ENCODE measurements at places on chromosomes 1 and 21.

GRCh38 chr1:180762796-180763195 lies 131.0 kb downstream of the XPR1 start:
- no peak for DNase-seq

- peak; percentile 40 for DNase-seq
These were observed 24.9 kb downstream of the ZC3H11B start for GRCh38 chr1:219587801-219588561.

DNA sequence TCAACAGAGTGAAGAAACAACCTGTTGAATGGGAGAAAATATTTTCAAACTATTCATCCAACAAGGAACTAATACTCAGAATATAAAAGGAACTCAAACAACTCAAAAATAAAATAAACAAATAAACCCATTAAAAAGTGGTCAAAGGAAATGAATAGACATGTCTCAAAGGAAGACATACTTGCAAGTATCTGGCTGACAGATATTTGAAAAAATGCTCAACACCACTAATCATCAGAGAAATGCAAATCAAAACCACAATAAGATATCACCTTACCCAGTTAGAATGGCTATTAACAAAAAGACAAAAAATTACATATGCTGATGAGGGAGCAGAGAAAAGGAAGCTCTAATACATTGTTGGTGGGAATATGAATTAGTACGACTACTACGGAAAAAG lies 38.2 kb downstream of the TNFSF4 start:
- DNase-seq, result no peak

DNA sequence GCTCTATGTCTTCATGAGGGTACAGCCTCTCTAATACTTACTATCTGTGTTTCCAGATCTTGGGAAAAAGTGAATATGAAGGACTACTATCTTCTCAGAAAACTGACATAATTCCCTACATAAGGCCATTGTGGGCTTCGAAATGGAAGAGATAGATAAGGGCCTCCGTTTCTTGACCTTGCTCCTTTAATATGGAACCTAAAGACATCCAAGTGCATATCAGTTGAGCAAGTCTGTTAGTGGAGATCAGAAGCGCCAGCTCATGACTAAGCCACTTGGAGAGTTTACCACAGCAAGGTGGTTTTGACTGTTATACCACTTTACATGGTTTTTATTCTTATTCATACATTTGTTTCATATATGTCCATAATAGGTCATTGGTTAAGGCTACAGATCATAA lies 35.3 kb upstream of the FCER1A start:
- DNase-seq, result no peak

- peak; percentile 70 for DNase-seq
These were observed 36.4 kb upstream of the HHAT start for GRCh38 chr1:210292231-210292871.

DNA sequence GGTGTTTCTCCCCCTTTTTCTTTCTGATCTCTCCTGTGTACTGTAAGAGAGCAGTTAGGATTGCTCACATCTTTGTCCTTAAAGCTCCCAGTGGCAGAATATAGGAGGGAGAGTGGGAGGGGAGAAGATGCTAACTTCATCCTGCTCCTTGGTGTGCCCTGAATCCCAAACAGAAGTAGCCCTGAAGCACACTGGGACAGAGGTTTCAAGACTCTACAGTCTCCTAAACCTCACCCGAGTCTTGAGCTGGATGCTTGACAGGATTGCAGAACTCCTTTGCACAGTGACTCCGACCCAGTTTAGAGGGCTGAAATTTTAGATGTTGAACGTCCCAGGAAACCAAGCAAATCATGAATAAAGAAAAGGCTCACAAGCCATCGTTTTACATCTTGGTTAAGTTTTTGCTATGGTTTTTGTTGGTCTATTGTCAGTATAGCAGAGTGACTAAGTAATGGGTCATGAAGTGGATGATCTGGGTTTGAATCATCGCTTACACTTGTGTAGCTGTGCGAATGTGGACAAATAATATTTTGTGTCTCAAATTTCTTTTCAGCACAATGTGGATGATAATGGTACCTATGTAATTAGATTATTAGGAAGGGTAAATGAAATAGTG lies 37.5 kb downstream of the XCL2 start:
- no peak for DNase-seq

DNA sequence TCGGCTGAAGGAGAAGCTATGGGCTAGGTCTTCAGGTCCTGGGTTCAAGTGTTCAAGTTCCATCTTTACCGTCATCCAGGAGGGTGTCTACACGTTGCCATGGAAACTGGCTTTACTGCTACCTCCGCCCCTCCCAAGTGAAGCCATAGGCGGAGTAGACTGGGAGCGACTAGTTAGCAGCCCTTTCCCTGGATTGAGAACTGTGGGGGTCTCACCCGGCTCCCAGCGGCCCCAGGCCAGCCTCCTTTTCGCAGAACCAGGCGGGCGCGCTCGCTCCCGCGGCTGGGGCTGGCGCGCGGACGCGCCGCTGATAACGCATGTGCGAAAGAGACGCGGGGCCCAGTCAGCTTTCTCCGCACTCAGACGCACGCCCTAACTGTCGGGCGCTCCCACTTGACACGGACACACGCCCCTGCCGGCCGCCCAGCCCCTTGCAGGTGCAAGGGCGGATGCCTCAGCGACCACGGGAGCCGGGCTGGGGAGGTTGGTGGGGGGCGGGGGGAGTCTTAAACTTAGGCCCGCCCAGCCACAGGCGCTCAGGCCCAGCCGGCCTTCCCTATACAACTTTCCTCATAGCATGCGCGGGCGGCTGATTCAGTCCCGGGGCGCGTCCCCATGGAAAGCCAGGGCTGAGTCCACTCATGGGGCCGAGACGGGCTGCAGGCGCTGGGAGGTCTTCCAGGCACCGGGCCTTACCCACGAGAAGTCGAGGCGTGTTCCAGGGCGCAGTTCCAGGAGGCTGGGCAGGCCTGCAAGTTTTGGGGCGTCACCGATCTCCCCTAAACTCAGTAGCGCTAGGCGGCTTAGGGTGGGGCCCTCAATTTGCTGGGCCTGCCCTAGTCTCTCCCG lies 7.4 kb downstream of the EFNA4 start:
- peak; percentile 43 for DNase-seq

GRCh38 chr1:169105434-169106094 lies 926 bp upstream of the ATP1B1 start:
- peak; percentile 38 for DNase-seq

All from NCI-H2171 treated with DMSO at 0.1 percent for 48 hours (cell line).